ENCODE measurements at places on chromosomes 6 and 20.

DNA sequence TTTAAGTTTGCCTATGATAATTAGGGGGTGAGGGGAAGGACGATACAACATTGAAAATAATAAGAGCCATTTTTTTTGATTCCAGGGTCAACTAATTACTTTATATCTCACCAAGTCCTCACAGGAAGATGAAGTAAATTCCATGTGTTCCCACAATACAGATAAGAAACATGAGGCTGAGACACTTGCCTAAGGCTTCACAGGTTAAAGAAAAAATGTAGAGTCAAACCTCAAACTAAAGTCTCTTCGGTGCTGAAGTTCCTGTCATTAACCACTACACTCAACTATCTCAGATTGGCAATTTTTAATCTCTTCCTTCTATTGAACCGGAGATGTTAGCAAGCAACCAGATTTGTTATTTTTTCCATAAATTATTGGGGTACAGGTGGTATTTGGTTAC is 33.0 kb downstream of the MRAP2 start:
- DNase-seq = no peak
- no peaks in the 10 kb centered on the region for H3K27me3 ChIP-seq
- peaks cover 14% of the 10 kb centered on the region for H3K4me1 ChIP-seq
- no peak overlapping the region for H3K4me3 ChIP-seq
- H3K27ac ChIP-seq = no peak overlapping the region
- no peaks in the 10 kb centered on the region for H3K36me3 ChIP-seq

DNA sequence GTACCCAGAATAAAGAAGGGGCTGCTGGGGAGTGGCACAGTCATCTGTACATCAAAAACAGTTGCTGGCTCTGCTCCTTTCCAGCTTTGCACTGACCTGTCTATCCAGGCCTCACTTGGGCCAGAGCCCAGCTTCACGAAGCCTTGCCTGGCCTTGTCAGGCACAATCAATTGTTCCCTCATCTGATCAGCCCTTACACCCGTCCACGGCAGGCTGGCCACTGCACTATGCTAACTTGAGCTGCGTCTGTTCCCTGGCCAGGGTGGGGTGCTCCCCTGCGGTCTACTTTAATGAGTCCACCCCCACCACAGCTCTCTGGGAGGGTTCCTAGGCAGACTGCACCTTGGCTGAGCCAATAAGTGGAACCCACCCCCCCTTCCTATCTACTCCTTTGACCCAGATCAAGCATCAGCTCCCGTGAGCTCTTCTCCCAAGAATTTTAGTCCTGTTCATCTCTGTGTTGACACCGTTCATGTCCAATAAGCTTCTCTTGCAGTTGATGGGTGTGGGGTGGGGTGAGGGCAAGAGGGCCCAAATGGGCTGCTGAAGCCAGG is 74.3 kb upstream of the MLN start:
- DNase-seq = no peak
- no peaks in the 10 kb centered on the region for H3K4me1 ChIP-seq
- no peaks in the 10 kb centered on the region for H3K36me3 ChIP-seq
- H3K4me3 ChIP-seq = no peak overlapping the region

- H3K27me3 ChIP-seq = no peaks in the 10 kb centered on the region
- no peak overlapping the region for H3K4me3 ChIP-seq
- no peaks in the 10 kb centered on the region for H3K4me1 ChIP-seq
- H3K36me3 ChIP-seq = no peaks in the 10 kb centered on the region
- no peak overlapping the region for H3K27ac ChIP-seq
Measured at GRCh38 chr6:164570801-164571200, 738.6 kb downstream of the C6orf118 start.

DNA sequence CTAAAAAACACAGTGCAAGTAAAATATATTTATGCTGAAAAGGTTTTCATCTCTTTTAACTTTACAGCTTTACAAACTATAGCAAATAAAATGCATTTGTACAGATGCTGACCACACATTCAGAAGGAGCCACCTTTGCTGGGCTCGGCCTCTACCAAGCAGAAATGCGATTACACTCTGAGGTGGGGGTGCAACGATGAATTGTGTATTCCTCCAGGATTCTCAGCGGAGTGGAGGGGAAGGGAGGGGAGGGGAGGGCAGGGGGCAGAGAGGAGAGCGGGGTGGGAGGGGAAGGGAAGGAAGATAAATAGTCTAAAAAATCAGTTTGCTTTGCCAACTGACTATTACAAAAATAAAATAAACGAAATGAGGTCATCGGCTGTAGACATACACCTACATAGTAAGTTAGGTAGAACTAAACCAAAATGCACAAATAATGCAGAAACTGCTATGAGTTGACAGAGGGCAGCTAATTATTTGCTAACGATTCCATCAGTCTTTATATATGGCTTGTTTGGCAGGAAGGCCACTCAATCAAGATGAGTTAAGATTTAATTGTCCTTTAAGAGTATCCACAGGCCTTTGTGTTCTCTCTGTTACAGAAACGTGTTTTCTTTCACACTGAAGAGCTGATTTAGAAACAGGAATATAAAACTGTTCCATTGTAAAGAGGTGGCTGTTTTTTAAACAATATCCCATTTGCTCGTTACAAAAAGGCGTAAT is 90.1 kb downstream of the TAF4 start:
- H3K27ac ChIP-seq = no peak overlapping the region
- H3K4me3 ChIP-seq = no peak overlapping the region
- no peaks in the 10 kb centered on the region for H3K27me3 ChIP-seq
- no peaks in the 10 kb centered on the region for H3K36me3 ChIP-seq
- H3K4me1 ChIP-seq = no peaks in the 10 kb centered on the region

Data from esophagus squamous epithelium (tissue), 5 donors.